ENCODE measurements at places on chromosomes 16 and 17. TPM values are rescaled to one million over a fixed set of nuclear protein-coding genes. Genes with fewer than 3 reads are reported as not detected.

DNA sequence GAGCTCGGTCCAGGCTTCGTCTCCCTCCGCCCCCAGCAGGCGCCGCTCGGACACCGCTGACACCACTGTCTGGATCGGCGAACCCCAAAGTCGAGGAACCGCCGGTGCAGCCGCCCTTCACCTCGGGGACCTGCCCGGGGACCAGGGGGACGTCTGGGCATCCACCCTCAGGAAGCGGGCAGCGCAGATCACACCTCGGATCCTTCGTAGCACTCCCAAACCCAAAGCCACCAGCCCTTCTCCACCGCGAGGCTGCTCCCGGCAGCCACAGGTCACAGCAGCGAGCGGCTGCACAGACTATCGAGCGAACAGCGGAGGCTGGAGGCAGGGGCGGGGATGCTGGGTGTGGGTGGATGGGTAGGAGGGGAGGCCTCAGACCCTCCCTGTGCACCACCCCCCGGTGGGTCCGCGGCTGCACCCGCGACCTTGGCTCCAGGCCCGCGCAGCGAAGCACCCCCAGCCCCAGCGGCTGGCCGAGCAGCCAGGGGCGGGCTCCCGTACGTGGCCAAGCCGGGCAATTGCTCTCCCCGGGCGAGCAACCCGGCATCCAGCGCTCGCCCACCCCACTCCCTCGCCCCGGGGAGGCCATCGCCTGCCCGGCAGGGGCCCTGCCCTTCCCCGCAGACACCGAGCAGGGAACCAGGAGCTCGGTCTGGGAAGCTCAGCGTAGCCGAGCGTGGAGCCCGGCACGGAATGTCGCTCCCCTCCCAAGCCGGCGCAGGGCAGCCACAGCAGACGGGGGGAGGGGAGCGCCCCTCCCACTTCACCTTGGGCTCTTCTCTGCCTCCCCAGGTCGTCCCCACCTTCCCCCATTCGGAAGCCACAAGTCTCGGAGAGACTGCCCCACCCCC lies 1.0 kb downstream of the SDK2 start:
- H3K4me3 ChIP-seq: peak overlapping the region; percentile 76
- peaks cover 21% of the 10 kb centered on the region for H3K4me1 ChIP-seq
- peak; percentile 37 for DNase-seq

SCNN1B gene
- not detected for total RNA-seq

HSD11B2 gene
- total RNA-seq: 38.7 TPM

KCNH4 gene
- not detected for total RNA-seq

GLOD4 gene
- 79.9 TPM for total RNA-seq

- H3K4me3 ChIP-seq: no peak overlapping the region
- H3K27me3 ChIP-seq: peaks cover 14% of the 10 kb centered on the region
- no peaks in the 10 kb centered on the region for H3K4me1 ChIP-seq
- H3K27ac ChIP-seq: no peak overlapping the region
- DNase-seq: no peak
Measured at GRCh38 chr16:3358871-3359270, 3.2 kb downstream of the OR2C1 start.

GRCh38 chr16:74591876-74592650 lies 14.9 kb downstream of the GLG1 start:
- no peak overlapping the region for H3K4me3 ChIP-seq
- DNase-seq: no peak
- peaks cover 7% of the 10 kb centered on the region for H3K36me3 ChIP-seq
- no peaks in the 10 kb centered on the region for H3K27me3 ChIP-seq
- H3K4me1 ChIP-seq: peaks cover 8% of the 10 kb centered on the region

GRCh38 chr17:39485555-39485954 lies 24.3 kb downstream of the CDK12 start:
- H3K27ac ChIP-seq: no peak overlapping the region
- peaks cover 7% of the 10 kb centered on the region for H3K36me3 ChIP-seq
- no peak for DNase-seq
- no peaks in the 10 kb centered on the region for H3K27me3 ChIP-seq

SPPL2C gene
- total RNA-seq: not detected

DNA sequence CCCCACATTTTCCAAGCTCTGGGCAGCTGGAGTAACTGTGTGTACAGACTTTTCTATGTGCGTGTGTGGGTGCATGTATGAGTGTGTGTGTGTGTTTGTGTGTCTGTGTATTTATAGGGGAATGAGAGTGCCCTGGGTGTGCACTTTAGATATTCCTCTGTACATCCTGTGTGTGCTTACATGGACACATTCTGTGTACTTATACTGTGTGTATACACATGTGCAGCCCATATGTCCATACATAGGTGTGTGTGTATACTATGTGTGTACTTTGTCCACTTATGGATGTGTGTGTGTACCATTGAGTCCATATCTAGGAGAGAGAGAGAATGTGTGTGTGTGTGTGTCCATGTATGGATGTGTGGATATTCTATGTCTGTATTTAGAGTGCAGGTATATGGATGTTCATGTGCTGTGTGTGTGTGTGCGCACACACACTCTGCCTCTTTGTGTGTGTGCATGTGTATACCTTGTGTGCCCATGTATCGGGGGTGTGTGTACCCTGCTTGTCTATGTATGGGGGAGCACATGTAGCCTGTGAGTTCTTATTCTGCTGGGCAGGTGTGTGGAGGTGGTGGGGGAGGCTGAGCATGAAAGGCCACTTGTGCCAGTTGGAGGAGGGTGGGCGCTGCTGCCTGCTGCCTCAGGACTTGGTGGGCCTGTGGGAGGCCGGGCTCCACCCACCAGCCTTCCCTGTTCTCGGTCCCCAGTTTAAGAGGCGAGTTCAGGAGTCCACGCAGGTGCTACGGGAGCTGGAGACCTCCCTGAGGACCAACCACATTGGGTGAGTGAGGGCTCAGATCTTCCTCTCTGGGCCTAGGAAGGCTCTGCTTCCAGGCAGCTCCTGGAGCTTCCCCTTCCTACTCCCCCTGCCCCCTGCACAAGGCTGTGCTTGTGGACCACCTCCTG lies 11.1 kb downstream of the FMNL1 start:
- peaks cover 56% of the 10 kb centered on the region for H3K27me3 ChIP-seq
- no peaks in the 10 kb centered on the region for H3K4me1 ChIP-seq
- H3K27ac ChIP-seq: no peak overlapping the region
- no peak overlapping the region for H3K4me3 ChIP-seq

- no peak for DNase-seq
- H3K27ac ChIP-seq: peak overlapping the region; percentile 59
- no peaks in the 10 kb centered on the region for H3K36me3 ChIP-seq
- peaks cover 11% of the 10 kb centered on the region for H3K4me1 ChIP-seq
- peaks cover 7% of the 10 kb centered on the region for H3K27me3 ChIP-seq
Measured at GRCh38 chr16:83952587-83952939, 477 bp upstream of the OSGIN1 start.

GRCh38 chr16:88375996-88376834 lies 6.5 kb upstream of the ZNF469 start:
- H3K27me3 ChIP-seq: peaks cover 9% of the 10 kb centered on the region
- H3K4me1 ChIP-seq: no peaks in the 10 kb centered on the region
- no peak overlapping the region for H3K4me3 ChIP-seq
- no peak overlapping the region for H3K27ac ChIP-seq

- H3K4me1 ChIP-seq: peaks cover 49% of the 10 kb centered on the region
- DNase-seq: no peak
- H3K36me3 ChIP-seq: no peaks in the 10 kb centered on the region
- peak overlapping the region; percentile 6 for H3K27ac ChIP-seq
Measured at GRCh38 chr17:30379303-30379902, 676 bp downstream of the CPD start.

DNA sequence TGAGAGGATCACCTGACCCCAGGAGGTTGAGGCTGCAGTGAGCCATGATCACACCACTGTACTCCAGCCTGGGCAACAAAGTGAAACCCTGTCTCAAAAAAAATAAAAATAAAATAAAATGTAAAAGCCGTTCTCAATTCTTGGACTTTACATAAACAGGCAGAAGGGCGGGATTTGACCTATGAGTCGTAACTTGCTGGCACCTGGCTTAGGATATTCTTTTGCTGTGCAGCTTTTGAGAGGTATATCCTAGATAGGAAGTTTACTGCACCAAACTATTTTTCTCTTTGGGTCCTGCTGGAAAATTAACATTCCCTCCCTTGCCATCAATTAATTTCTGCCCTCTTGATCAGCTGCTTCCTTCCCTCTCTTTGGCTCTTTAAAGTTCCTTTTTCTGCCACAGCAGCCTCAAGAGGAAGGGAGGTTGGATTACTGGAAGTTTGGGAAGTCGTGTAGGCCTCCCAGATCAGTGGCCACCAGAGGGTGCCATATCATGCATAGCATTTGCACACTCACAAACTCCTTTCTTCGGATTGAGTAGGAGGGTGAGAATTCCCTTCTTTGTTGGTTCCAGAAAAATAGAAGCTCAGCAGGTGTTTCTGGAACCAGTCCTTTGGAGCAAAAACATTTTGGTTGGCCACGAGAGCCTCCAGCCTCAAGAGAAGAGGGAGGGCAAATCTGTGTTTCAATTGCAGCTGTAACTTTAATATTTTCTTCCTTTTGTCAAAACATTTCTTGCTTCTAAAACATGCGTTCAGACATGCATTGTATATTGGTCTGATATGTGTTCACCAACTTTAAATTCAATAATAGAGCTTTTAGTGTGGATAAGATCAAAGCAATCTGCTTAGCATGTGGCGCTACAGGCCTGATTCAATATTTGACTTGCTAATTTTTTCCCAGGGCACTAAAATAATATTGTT lies 147.3 kb downstream of the CCDC182 start:
- peaks cover 16% of the 10 kb centered on the region for H3K36me3 ChIP-seq
- H3K4me3 ChIP-seq: no peak overlapping the region
- peak; percentile 52 for DNase-seq
- H3K27me3 ChIP-seq: no peaks in the 10 kb centered on the region

DNA sequence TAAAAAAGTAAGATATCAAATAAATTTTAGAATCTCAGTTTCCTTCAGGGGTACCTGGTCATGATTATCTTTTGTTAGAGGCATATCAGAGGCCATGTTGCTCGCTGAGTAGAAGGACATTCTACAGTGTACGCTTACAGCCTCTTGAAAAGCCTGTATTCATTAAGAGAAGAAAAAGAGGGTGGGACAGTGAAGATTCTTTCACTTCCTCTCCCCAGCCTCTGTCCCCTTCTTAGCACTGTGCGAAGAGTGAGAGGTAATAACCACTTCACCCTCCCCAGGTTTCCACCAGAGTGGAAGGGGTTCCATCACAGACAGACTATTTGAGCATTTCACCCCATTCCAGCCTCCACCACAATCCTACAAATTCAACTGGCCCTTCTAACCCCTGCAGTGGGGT lies 4.8 kb upstream of the LPO start:
- H3K27ac ChIP-seq: no peak overlapping the region
- H3K36me3 ChIP-seq: no peaks in the 10 kb centered on the region
- no peak for DNase-seq
- H3K4me3 ChIP-seq: no peak overlapping the region
- no peaks in the 10 kb centered on the region for H3K4me1 ChIP-seq
- peaks cover 74% of the 10 kb centered on the region for H3K27me3 ChIP-seq

DNA sequence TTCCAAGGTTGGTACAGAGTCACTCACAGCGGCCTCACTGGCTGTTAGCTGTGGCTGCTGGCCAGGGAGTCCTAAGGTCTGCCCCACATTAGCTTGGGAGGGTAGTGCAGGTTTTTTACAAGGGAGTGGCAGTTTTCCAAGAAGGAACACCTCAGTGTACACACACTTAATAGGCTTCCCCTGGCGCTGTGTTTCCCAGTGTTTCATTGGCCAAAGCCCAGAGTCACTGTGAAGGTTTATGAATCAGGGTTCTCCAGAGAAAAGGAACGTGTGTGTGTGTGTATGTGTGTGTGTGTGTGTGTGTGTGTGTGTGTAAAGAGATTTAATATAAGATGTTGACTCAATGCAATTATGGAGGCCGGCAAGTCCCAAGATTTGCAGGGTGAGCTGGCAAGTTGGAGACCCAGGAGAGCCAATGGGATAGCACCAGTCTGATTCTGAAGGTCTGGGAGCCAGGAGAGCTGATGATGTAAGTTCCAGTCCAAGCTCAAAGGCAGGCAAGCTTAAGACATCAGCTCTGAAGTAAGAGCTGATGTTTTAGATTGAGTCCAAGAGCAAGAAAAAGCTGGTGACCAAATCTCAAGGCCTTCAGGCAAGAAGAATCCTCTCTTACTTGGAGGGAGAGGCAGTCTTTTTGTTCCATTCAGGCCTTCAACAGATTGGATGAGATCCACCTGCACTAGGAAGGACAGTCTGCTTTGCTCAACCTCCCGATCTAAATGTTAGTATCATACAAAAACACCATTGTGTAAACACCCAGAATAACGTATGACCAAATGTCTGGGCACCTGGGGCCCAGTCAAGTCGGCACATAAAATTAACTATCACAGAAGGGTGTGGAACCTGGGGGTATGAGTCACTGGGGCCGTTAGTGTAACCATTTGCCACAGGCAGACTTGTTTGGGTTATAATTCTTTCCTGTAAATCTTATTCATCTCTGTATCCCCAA lies 206.8 kb downstream of the PRKCA start:
- no peak overlapping the region for H3K27ac ChIP-seq
- H3K4me3 ChIP-seq: no peak overlapping the region
- H3K27me3 ChIP-seq: no peaks in the 10 kb centered on the region
- no peak for DNase-seq

- H3K4me3 ChIP-seq: no peak overlapping the region
- DNase-seq: no peak
- peaks cover 10% of the 10 kb centered on the region for H3K36me3 ChIP-seq
- H3K4me1 ChIP-seq: peaks cover 10% of the 10 kb centered on the region
- peak overlapping the region; percentile 3 for H3K27ac ChIP-seq
Measured at GRCh38 chr17:81557276-81558114, 5.3 kb upstream of the FAAP100 start.

TOX3 gene
- total RNA-seq: 80.8 TPM

FMNL1 gene
- total RNA-seq: 3.2 TPM

DNA sequence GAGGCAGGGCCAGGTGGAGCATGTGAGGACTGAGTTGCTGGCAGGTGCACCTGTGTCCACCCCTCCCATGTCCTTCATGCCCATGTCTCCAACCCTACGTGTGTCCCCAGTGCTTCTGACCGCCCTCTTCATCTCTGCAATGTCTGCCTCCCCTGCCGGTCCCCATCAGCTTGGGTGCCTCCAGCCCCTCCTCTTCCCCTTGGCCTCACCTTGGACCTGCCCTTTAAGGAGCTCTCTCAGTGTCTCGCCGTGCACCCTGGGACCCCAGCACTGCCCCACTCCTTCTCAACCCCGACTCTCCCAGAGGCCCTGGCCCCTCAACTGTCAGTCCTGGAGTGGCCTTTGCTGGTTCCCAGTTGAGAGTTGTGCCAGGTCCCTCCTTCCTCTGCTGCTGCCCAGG lies 15.0 kb downstream of the RIPOR1 start:
- H3K4me1 ChIP-seq: peaks cover 5% of the 10 kb centered on the region
- no peaks in the 10 kb centered on the region for H3K27me3 ChIP-seq
- H3K4me3 ChIP-seq: no peak overlapping the region
- H3K36me3 ChIP-seq: peaks cover 10% of the 10 kb centered on the region
- no peak for DNase-seq

GRCh38 chr17:68424861-68425260 lies 32.4 kb downstream of the WIPI1 start:
- peaks cover 26% of the 10 kb centered on the region for H3K36me3 ChIP-seq
- no peaks in the 10 kb centered on the region for H3K27me3 ChIP-seq
- H3K4me1 ChIP-seq: no peaks in the 10 kb centered on the region
- no peak overlapping the region for H3K4me3 ChIP-seq
- no peak overlapping the region for H3K27ac ChIP-seq

USP43 gene
- total RNA-seq: 9.7 TPM

GRCh38 chr17:61750656-61751055 lies 112.7 kb downstream of the BRIP1 start:
- no peaks in the 10 kb centered on the region for H3K27me3 ChIP-seq
- H3K36me3 ChIP-seq: peaks cover 22% of the 10 kb centered on the region
- DNase-seq: no peak

GRCh38 chr16:54336631-54337204 lies 50.1 kb upstream of the IRX3 start:
- H3K36me3 ChIP-seq: no peaks in the 10 kb centered on the region
- no peak overlapping the region for H3K27ac ChIP-seq
- peaks cover 36% of the 10 kb centered on the region for H3K27me3 ChIP-seq
- H3K4me1 ChIP-seq: peaks cover 2% of the 10 kb centered on the region

Data from progenitor cell of endocrine pancreas (in vitro differentiated cells).